CD4-positive, alpha-beta T cell treated with Interleukin-21 for 1 hour (primary cell): ENCODE measurements at places on chromosomes 5 and 9.

DNA sequence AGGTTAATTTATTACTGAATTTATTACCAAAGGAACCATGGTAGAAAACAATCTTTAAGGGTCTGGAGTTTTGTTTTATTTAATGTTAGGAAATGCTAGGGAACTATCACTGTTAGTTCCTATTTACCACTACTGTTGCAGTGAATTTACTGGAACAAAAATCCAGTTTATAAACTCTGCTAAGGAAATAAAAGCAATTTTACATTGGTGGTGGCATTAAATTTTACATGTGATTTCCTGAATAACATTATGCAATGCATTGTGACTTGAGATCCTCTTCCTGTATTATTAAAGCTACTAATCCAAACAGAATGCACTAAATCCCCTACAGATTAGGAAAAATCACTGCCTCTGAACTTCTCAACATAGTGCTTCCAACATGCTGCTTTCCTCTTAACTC is 599.5 kb upstream of the PTGER4 start:
- no peak for DNase-seq

GRCh38 chr5:127951791-127952190 is 131.8 kb upstream of the SLC12A2 start:
- DNase-seq: no peak

DNA sequence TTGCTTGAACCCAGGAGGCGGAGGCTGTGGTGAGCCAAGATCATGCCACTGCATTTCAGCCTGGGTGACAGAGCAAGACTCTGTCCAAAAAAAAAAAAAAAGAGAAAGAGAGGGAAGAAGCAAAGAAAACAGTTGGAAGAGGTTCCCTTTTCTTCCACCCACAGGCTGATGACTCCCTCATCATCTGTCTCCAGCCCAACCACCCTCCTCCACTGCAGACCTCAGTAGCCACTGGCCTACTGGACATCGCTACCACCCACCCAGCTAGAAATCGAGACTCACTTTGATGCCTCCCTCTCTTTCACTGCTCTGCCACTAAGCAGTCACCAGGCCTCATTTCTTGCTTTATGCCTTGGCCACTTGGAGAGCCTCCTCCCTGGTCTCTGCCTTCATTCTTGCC is 71.2 kb downstream of the NIPSNAP3B start:
- no peak for DNase-seq

GRCh38 chr5:5710471-5710870 is 288.0 kb downstream of the ICE1 start:
- no peak for DNase-seq

DNA sequence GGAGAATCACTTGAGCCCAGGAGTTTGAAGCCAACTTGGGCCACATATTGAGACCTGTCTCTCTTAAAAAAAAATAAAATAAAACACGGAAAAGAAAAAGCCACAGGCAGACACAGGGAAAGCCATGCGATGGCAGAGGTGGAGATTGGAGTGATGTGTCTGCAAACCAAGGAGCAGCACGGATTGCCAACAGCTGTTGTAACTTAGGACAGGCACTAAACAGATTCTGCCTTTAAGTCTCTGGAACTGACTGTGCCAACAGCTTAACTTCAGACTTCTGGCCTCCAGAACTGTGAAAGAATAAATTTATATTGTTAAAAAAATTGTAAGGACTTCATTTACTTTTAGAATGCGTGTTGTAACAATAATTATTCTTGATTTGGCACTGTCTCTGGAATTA is 318.5 kb upstream of the CHD1 start:
- no peak for DNase-seq
